ENCODE measurements at places on chromosomes 3 and 15.

- DNase-seq = no peak
Measured at GRCh38 chr3:43497422-43497821, 124.4 kb downstream of the ANO10 start.

DNA sequence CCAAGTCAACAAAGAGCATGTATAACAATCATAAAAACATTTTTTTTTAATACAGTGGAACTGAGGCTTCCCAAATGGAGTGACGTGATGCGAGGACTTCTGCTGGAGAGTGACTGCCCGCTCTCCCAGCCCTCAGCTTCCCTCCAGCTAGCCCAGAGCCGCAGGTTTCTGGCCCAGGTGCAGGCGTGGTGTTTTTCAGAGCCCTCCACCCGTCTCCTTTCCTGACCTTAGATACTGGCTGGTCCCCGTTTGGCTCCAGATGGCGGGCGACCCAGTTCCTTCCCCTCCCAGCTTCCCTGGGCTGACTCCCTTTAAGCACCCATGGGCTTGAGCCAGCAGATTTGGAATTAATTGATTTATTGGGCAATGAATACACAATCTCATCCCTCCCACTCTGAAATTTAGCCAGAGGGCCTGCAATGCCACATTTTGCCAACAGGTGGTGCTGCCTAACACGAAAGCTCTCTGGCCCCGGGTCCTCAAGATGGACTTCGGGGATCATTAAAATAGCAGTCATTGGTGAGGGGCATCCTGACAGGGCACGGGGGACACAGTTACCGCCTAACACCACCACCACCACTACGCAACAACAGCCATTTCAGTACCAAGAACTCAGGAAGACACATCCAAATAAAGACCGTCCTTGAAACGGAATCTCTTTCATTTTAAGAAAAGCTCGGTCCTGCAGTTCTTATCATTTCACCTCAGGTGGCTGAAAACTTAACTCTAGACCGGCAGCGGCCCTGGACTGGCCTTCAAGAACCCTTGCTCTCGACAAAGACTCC lies 47.5 kb upstream of the MUC4 start:
- DNase-seq = no peak

GRCh38 chr15:33067456-33067855 lies 127.1 kb downstream of the FMN1 start:
- no peak for DNase-seq

DNA sequence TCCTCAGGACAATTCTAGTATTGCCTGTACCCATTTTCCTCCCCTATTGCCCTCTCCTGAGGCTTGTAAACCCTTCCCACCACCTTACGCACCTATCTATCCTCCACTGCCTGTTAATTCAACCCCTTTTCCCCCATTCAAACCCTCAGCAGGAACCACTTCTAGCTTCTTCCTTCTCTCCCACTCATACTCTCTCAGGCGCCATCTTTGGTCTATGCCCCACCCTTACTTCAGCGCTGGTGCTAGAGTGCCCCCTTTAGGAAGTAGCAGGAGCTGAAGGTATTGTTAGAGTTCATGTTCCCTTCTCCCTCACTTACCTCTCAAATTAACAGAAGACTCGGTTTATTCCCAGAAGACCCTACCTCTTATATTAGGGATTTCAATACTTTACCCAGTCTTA lies 121.8 kb upstream of the NLGN1 start:
- no peak for DNase-seq

DNA sequence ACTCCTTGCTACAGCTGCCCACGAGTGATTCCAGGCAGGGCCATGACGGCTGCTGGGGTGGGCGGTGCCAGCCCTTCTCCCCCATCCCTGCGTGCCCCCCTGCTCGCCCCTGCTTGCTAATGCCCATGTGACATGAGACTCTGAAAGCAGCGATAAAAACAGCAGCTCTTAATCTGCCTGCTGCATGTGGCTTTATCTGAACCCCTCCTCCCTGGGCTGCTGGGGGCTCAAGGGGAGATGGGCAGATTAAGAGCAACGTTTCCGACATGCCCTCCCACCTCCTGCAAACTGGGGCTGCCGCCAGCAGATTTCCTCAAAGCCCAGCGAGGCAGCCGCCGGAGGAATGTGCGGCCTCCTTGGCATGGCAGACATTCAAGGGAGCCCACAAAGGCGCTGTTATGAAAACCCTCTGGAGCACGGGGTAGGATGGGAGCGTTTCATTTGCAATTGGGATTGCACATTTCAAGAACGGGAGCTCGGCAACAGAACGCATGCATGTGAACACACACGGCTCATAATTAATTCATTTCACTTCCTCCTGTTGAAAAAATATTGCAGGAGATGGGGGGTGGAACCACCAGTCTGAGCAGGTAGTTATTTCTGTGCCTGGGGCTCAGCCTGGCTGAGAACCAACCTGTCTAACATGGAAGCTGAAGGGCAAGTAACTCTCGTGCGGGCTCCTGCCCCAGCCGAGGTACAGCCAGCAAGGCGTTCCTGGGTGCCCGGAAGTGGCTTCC lies 504.2 kb upstream of the PROK2 start:
- peak; percentile 64 for DNase-seq

All from CMK (cell line).